ENCODE measurements at places on chromosomes 7 and 10. TPM values are rescaled to one million over a fixed set of nuclear protein-coding genes. Genes with fewer than 3 reads are reported as not detected.

Gene BET1
- 58.8 TPM for polyA plus RNA-seq

Gene KIAA1549
- polyA plus RNA-seq = 3.6 TPM

Gene PYROXD2
- 2.6 TPM for polyA plus RNA-seq

Gene SERPINE1
- 1.2 TPM for polyA plus RNA-seq

Gene COPS6
- polyA plus RNA-seq = 198 TPM

Gene SPDYE2B
- not detected for polyA plus RNA-seq

Gene CCDC6
- polyA plus RNA-seq = 32.1 TPM

Gene CRPPA
- 0.73 TPM for polyA plus RNA-seq

Gene RFC2
- polyA plus RNA-seq = 55.3 TPM

Gene TLX1
- not detected for polyA plus RNA-seq

Gene FRMD4A
- 8.9 TPM for polyA plus RNA-seq

Gene WDFY4
- polyA plus RNA-seq = not detected

Gene TMEM213
- polyA plus RNA-seq = 0.14 TPM

Gene VIPR2
- polyA plus RNA-seq = 2.7 TPM

Gene GPR85
- polyA plus RNA-seq = not detected

Gene ABCC2
- polyA plus RNA-seq = 2.4 TPM

Gene MACROH2A2
- polyA plus RNA-seq = 12.5 TPM

Gene MPP7
- 5.0 TPM for polyA plus RNA-seq

Gene FAM185A
- 5.7 TPM for polyA plus RNA-seq

Gene CPA4
- not detected for polyA plus RNA-seq

Gene GIMAP5
- polyA plus RNA-seq = not detected

Gene ITIH5
- polyA plus RNA-seq = 0.99 TPM

Gene CYP3A7
- polyA plus RNA-seq = 0.19 TPM

Gene ANKRD61
- 1.2 TPM for polyA plus RNA-seq

Gene TMEM270
- polyA plus RNA-seq = not detected

Gene BEND7
- 3.7 TPM for polyA plus RNA-seq

Gene HOXA9
- not detected for polyA plus RNA-seq

Gene OPN1SW
- polyA plus RNA-seq = 0.80 TPM

Gene FAM25A
- polyA plus RNA-seq = not detected

Gene BRAT1
- 29.8 TPM for polyA plus RNA-seq

Gene GIMAP2
- not detected for polyA plus RNA-seq

Gene GJD4
- not detected for polyA plus RNA-seq

Gene HABP2
- not detected for polyA plus RNA-seq

Gene HILPDA
- polyA plus RNA-seq = 70.6 TPM

Gene GDF2
- not detected for polyA plus RNA-seq

Gene TBC1D12
- polyA plus RNA-seq = 5.2 TPM

Gene CYP3A5
- polyA plus RNA-seq = 1.2 TPM

Gene IL2RA
- not detected for polyA plus RNA-seq

Gene CTAGE8
- polyA plus RNA-seq = 1.3 TPM

Gene PLXNA4
- 0.14 TPM for polyA plus RNA-seq

Gene PIP
- not detected for polyA plus RNA-seq

Gene STRIP2
- polyA plus RNA-seq = 3.8 TPM

Gene SFRP5
- polyA plus RNA-seq = 2.4 TPM

Gene GIMAP1
- not detected for polyA plus RNA-seq

Gene COL13A1
- polyA plus RNA-seq = 5.2 TPM

Gene GNGT1
- polyA plus RNA-seq = 1.6 TPM

Gene NPFFR1
- 0.05 TPM for polyA plus RNA-seq

Gene BHLHA15
- polyA plus RNA-seq = 1.4 TPM

Gene NFKB2
- 8.1 TPM for polyA plus RNA-seq

Gene CDH23
- polyA plus RNA-seq = 0.95 TPM
